Transverse colon (tissue), 4 donors: ENCODE measurements at places on chromosomes 6 and 20.

DNA sequence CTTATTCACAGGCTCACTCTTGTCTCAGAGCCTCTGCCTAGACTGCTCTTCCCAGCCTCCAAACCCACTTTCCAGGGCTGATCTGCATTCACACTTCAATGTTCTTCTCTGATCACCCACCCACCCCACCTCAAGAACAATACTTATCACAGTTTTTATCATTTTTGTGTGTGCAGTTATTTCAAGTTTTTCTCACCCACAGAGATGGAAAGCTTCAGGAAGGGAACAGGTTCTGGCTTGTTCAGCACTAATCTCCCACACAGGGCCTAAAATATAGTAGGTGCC is 160.9 kb downstream of the MRPL14 start:
- no peak for DNase-seq

- DNase-seq = no peak
Measured at GRCh38 chr6:48036316-48036715, 74.7 kb downstream of the PTCHD4 start.

- no peak for DNase-seq
Measured at GRCh38 chr6:170286934-170287265, 4.0 kb downstream of the DLL1 start.

DNA sequence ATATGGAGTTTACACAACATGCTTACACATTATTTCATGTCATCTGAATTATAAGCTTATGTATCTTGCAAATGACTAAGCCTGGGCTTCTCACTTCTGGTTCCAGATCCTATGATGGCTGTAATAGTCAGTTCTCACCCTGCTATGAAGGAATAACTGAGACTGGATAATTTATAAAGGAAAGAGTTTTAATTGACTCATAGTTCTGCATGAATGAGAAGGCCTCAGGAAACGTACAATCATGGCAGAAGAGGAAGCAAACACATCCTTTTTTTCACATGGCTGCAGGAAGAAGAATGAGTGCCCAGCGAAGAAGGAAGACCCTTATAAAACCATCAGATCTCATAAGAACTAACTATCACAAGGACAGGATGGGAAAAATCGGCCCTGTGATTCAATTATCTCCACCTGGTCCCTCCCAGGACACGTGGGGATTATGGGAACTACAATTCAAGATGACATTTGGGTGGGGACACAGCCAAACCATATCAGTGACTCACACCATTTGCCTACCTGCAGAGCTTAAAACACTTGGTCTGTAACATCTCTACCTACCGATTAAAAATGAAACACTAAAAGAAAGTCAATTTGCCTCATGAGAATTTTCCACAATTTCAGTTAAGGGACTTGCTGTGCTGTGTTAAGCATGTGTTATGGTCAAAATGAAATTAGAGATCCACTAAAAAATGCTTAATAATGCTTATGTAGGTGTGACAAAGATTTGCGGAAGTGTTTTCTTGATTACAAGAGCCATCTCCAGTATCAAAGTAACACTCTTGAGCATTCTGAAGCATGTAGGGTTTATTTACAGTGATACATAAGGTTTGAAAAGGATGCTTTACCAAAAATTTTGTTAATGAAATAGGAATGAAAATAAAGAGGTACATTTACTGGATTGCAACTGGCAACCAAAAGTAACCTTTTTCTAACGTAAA is 2.2 kb upstream of the RWDD1 start:
- DNase-seq = no peak

- DNase-seq = no peak
Measured at GRCh38 chr6:45272626-45273025, 55.5 kb upstream of the RUNX2 start.
